GM23248 (cell line): ENCODE measurements at places on chromosomes 12 and 14. TPM values are rescaled to one million over a fixed set of nuclear protein-coding genes. Genes with fewer than 3 reads are reported as not detected.

Gene COCH
- 2.7 TPM in 1 of 2 replicates, not detected in the other for total RNA-seq

Gene CAPZA3
- total RNA-seq, result not detected in 2 replicates

Gene CMTM5
- not detected in 2 replicates for total RNA-seq

Gene NFKBIA
- total RNA-seq, result 46.5 and 60.4 TPM in 2 replicates

Gene MRPS35
- total RNA-seq, result 40.3 and 55.9 TPM in 2 replicates

Gene STYK1
- 1.1 TPM in 1 of 2 replicates, not detected in the other for total RNA-seq

Gene ENO2
- total RNA-seq, result 10.1 and 16.3 TPM in 2 replicates

DNA sequence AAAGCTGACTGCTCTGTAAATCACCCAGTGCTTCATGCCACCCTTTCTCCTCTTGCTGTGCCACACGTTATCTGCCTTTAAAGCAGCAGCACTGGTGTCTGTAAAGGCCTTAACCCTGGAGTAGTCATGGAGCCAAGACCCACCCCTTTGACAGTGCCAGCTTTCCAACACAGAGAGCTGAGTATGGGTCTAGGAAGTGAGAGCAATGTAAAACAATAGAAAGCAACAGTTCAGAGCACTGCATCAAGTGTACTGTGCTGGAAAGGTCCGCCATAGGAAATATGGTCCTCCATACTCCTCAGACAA lies 139.5 kb downstream of the DAD1 start:
- no peak for DNase-seq
- H3K4me1 ChIP-seq, result no peaks in the 10 kb centered on the region
- peaks cover 31% of the 10 kb centered on the region for H3K27me3 ChIP-seq
- no peak overlapping the region for H3K27ac ChIP-seq

DNA sequence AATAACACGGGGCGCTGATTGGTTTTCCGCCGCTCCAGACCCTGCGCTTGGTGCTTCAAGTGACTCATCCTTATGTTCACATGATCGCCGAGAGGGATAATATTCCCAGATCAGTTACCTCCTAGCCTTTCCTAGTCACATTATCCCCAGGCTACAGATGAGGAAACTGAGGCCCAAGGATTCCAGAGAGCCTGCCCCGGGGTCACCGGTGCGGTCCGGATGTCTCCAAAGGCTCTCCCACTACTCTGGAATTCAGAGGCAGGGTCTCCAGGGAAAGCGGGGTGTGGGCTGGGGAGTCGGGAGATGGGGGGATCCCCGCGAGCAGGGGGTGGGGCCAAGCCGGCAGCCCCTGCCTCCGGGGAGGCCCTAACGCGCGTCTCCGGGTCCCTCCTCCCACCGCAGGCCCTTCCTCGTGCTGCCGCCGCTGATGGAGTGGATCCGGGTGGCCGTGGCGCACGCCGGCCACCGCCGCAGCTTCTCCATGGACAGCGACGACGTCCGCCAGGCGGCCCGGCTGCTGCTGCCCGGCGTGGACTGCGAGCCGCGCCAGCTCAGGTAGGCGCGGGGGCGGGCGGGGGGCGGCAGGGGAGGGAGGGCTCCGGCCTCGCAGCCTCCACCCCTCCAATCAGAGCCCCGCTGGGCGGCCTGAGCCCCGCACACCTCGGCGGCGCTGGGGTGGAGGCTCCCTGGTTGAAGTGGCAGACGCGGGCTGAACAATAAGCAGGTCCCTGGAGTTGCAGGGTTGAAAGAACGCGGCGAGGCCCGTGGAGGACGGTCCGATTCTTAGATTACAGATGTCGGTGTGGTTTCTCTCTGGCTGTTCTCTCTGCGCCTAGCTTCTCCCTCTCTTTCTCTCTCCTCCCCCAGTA lies 104.6 kb upstream of the PWP1 start:
- H3K27me3 ChIP-seq, result peaks cover 3% of the 10 kb centered on the region; the same call in 1 of the 2 replicates
- H3K36me3 ChIP-seq, result no peaks in the 10 kb centered on the region
- peaks cover 7% of the 10 kb centered on the region for H3K4me1 ChIP-seq
- H3K27ac ChIP-seq, result no peak overlapping the region
- peak; percentile 38 for DNase-seq

DNA sequence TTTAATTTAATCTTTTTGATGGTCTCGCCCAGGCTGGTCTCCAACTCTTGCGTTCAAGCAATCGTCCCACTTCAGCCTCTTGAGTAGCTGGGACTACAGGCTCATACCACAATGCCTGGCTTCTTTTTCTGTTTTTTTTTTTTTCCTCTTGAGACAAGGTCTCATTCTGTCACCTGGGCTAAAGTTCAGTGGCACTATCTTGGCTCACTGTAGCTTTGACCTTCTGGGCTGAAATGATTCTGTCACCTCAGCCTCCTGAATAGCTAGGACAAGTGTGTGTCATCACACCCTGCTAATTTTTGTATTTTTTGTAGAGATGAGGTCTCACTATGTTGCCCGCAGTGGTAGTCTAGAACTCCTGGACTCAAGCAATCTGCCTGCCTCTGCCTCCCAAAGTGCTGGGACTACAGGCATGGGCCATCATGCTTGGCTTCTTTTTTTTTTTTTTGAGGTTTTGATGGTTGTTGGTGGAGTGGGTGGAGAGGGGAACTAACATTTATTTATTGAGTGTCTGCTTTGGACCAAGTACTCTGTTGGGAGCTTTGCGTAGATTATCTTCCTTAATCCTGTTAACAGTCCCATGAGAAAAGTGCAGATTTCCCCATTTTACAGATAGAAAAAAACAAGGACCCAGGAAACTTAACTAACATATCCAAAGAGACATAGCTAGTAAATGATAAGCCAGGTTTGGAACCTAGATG lies 102.0 kb downstream of the DIP2B start:
- H3K4me1 ChIP-seq, result peaks cover 18% of the 10 kb centered on the region
- no peak for DNase-seq
- no peaks in the 10 kb centered on the region for H3K36me3 ChIP-seq
